Activated naive CD4-positive, alpha-beta T cell (primary cell): ENCODE measurements at places on chromosomes 12 and 14.

DNA sequence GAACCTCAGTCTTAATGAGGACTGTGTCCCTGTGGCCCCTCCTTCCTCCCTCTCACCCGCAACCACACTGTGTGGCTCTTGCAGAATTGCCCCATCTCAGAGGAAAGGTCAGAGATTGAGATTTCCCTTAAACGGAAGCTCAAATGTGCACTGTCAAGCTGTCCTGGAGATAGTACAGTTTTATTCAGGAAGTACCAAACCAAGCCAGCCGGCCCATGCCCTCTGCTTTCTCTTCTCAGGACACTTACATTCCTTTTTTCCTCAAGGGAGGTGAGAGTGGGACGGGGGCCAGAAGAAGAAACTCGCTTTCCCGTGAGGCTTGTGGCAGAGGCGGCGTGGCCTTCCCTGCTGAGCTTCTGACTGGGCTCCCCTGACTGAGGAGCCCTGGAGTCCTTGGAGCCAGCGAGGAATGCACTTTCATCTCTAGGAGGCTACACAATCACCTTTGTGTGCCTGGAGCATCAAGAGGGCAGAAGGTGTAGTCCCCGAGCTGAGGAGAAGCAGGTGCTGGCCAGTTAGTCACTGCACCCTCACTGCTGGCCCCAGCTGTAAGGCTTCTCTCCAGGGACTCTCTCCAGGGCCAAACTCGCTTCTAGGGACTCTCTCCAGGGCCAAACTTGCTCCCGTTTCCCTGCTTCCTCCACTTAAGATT, 24.1 kb upstream of the ATP2A2 start:
- DNase-seq = no peak

- no peak for DNase-seq
Observed at GRCh38 chr12:121423682-121424623, 24.0 kb downstream of the RNF34 start.

DNA sequence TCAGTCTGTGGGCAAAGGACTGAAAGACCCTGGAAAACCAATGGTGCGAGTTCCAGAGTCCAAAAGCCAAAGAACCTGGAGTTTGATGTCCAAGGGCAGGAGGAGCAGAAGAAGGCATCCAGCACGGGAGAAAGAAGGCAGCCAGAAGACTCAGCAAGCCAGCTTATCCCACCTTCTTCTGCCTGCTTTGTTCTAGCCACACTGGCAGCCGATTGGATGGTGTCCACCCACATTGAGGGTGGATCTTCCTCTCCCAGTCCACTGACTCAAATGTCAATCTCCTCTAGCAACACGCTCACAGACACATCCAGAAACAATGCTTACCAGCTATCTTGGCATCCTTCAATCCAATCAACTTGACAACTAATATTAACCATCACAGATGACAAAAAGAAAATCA, 57.2 kb upstream of the CAPRIN2 start:
- no peak for DNase-seq

DNA sequence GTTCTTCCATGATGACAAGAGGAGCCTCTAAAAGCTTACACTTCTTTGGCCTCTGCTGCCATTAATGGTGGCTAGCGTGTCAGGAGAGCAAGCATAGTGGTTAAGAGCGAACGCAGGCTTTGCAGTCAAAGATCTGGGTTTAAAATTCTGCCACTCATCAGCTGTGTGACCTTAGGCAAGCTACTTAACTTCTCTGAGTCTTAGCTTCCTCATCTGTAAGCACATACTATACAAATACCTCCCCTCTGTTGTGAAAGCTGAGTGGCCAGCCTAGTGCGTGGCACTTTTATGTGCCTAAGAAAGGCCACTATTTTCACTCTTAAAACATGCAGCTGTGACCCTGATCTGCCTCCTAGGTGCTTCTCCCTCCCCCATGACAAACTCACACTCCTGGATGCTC, 11.6 kb downstream of the APPL2 start:
- no peak for DNase-seq

GRCh38 chr12:123363390-123363739, 1.3 kb downstream of the SBNO1 start:
- no peak for DNase-seq

DNA sequence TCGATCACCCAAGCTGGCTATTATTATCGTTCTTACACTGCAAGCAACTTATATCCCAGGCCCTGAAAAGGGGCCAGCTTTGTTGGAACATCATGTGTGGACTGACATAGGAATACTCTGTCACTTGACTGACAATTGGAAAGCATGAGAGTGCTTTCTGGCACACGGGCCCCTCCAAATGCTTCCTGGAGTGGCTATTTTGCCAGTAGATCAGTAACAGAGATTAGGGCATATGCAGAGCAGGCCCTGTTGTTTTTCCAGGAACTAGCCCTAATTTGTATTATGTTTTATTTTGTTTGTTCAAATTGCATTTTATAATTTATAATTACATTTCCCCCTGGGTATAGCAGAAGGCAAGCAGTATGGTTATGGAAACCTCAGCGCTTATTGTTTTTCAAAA, 170.1 kb upstream of the FRMD6 start:
- DNase-seq = no peak

- no peak for DNase-seq
Observed at GRCh38 chr12:47686645-47687240, 19.1 kb downstream of the RPAP3 start.

DNA sequence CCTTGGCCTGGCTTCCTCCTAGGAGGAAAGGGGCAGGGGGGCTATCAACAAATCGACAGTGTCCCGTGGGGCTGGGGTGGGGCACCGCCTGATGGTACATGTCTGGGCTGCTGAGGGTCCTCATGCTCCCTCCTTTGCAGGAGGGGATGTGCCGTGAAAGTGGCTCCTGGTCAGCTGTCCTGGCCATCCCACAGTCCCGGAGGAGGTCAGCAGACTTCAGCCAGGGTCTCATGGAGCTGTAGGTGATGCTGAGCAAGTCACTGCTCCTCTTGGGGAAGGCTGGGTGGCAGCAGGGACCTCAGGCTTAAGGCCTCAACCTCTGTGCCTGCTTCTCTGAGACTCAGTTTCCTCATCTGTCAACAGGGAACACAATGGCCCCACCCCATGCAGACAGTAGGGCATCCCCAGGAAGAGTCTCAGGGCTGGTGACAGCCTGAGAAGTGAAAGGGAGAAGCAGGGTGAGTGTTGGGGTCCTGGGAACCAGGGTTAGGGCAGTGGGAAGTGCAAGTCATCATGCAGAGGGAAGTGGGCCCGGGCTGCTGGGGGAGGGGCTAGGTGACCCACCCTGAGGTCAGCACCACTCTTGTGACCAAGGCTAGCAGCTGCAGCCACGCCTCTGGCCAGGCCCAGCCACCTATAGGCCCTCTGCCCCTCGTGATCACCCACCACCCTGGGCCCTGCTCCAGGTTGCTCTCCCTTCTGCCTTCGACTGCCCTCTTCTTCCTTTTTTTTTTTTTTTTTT, 4.4 kb upstream of the TNFAIP2 start:
- DNase-seq = no peak

DNA sequence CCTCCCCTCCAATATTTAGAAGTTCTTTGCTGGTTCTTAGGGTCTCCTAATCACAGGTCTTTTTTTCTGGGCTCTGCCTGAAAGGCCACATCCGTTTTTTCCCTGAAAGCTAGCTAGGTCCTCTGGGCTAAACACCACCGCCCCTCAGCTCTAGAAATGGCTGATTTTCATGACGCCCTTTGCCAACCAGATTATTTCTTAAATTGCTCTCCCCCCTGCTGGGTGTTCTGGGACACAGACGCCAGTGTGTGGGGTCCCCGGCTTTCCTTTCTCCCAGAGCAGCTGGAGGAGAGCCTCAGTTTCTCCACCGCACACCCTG, 45.3 kb upstream of the ATP23 start:
- no peak for DNase-seq

DNA sequence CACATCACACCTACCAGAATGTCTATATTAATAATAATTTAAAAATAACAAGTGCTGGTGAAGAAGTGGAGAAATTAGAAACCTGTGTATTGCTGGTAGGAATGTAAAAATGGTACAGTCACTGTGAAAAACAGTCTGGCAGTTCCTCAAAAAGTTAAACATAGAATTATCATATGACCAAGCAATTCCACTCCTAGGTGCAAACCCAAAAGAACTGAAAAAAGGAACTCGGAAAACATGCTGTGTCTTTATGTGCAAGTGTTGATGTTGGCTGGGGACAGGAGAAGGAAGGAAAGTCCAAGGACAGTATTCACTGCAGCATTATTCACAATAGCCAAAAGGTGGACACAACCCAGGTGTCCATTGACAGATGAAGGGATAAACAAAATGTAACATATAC, 146.5 kb downstream of the TTC7B start:
- no peak for DNase-seq

GRCh38 chr14:69072584-69072983, 80.3 kb downstream of the DCAF5 start:
- DNase-seq = no peak

DNA sequence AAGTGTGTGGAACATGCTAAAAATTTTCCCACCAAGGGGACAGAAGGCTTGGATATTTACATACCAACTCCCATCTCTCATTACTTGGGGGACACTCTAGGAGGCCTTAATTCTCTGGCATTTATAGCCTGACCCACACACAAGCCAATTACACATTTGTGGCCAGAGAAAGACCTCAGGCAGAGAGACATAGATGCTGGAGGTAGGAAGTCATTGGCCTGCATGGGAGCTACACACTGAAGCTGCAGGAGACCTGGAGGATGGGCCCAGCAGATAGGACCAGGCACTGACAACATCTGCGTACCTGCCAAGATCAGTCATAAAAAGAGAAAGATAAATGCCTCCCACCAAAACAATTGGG, 61.7 kb downstream of the TBX5 start:
- no peak for DNase-seq

- no peak for DNase-seq
Observed at GRCh38 chr12:104846056-104846767, 111.9 kb downstream of the SLC41A2 start.

GRCh38 chr14:68679746-68680467, 113.0 kb downstream of the ZFP36L1 start:
- no peak for DNase-seq

GRCh38 chr12:113240395-113240794, 19.1 kb downstream of the TPCN1 start:
- no peak for DNase-seq

- no peak for DNase-seq
Observed at GRCh38 chr14:51236314-51236713, 3.7 kb upstream of the TMX1 start.

GRCh38 chr12:120978296-120979219, at the start of gene HNF1A:
Gene HNF1A (plus strand): TSS chr12:120978543. CDS start chr12:120978769, 226 bp downstream.
- no peak for DNase-seq

GRCh38 chr14:64880221-64881121, 764 bp upstream of the SPTB start:
- DNase-seq = peak; percentile 58

DNA sequence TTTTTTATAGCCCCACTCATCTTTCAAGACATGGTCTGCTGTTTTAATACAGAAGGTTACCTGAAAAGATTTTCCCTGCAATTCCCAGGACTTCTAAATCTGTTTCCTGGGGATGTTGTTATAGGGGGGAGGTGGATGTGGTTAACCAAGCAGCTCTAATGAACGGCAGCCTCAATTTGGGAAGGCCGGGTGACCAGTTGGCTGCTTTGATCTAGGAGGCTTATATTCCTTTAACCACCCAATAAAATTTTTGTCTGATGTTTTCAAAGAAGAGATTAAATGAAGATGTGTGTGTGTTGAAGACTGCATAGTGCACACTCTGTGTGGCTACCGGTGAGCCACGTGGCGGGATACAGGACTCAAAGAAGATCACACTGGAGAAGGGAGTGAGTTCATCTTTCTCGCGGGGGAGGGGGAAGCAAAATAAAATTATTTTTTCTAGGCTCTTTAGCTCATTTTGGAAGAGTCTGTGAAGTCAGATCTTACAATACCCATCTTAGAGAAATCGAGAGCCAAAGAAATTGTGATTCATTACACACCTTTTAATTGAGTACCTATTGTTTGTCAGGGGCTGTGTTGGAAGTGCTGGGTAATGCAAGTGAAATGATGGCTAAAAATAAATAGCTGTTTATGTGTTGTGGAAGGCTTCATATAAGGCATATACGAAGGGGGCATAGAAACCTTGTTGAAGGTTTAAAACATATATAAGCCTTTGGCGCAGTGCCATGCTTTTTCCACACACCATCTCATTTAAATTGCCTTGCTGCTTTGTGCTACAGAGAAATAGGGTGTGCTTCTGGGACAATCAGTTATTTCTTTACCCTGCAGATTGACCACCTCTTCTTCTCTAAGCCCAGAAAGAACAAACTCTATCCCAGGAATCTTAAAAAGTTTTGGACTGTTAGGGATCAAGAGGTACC, 18.5 kb downstream of the ELK3 start:
- DNase-seq = no peak

- DNase-seq = no peak
Observed at GRCh38 chr12:127459166-127459565, 807.8 kb upstream of the TMEM132C start.

GRCh38 chr14:67343601-67344230, 15.9 kb downstream of the ATP6V1D start:
- DNase-seq = no peak

DNA sequence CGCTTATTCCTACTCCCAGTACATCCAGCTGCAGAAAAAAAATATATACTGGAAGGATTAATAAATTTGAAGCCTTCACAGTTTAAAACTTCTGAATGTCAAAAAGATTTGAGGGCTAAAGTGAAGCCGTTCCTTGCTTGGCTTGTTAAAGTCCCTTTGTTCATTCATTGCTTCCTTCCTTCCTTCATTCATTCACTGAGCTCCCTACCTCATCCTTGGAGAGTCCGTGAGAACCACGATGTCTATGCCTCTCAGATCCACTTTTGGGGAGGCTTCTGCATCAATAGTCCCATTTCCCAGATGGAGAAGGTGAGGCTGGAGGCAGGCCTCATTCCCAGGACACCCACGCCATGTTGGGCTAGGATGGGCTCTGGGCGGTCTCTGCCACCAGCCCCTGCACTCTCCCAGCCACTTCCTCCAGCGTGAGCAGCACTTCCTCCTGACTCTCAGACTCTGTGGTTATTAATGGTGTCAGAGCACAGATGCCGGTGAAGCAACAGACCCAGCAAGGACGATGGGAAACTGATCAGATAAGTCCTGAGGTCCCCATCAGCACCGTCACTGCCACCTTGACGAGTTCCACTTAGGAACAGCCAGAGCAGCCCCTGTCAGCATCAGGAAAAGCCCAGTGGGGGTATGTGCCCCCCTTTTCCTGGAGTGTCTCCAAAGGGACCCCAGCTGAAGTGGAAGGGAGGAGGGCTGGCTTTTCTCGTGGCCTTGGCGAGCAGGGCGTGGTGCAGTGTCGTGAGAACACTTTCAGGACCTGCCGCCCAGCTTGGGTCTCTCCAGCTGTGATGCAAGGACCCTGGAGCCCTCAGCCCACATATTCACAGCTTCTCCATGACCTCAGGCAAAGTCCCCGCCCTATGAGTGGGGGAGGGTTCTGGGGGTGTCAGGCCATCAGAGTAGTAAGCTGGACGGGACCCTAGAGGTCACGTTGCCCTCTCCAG, 21.2 kb downstream of the ASB2 start:
- DNase-seq = no peak

DNA sequence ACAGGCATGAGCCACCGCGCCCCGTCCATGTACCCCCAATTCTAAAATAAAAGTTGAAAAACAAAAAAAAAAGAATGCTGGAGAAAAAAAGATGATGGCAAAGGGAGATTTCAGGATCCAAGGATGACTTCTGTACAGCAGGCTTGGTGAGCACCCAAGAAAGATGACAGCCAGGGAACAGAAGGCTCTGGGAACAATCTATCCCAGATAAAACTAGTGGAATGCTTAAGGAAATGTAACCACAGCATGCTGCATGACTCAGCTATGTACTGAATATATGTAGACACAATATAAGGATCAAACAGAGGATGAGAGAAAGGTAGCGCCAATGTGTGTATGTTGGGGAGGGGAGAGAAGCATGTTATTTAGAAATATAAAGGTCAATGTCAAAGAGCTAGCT, 123.7 kb upstream of the TMTC1 start:
- no peak for DNase-seq

GRCh38 chr12:108814462-108815211, 42.7 kb downstream of the SSH1 start:
- DNase-seq = no peak
